ENCODE measurements at places on chromosomes 2 and 18.
A peak's percentile ranks its signal among the peaks of the same experiment; 100 is the strongest.

DNA sequence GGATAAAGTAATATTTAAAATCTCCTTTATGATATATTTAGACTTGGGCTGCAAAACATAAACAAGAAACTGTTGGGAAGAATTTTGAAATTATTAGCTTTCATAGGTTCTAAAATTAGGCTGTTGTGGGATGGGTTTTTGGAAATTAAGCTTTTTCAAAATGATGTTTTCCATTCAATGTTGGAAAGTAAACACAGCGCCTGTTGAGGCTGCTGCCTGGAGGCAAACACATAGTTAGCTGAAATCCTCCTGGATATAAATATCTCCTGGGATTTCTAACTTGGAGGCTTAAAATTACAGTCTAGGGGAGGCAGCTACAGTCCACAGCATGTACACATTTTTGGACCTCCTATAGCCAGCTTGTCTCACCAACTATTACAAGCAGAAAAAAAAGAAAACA lies 197.3 kb downstream of the DCC start:
- DNase-seq, result no peak

DNA sequence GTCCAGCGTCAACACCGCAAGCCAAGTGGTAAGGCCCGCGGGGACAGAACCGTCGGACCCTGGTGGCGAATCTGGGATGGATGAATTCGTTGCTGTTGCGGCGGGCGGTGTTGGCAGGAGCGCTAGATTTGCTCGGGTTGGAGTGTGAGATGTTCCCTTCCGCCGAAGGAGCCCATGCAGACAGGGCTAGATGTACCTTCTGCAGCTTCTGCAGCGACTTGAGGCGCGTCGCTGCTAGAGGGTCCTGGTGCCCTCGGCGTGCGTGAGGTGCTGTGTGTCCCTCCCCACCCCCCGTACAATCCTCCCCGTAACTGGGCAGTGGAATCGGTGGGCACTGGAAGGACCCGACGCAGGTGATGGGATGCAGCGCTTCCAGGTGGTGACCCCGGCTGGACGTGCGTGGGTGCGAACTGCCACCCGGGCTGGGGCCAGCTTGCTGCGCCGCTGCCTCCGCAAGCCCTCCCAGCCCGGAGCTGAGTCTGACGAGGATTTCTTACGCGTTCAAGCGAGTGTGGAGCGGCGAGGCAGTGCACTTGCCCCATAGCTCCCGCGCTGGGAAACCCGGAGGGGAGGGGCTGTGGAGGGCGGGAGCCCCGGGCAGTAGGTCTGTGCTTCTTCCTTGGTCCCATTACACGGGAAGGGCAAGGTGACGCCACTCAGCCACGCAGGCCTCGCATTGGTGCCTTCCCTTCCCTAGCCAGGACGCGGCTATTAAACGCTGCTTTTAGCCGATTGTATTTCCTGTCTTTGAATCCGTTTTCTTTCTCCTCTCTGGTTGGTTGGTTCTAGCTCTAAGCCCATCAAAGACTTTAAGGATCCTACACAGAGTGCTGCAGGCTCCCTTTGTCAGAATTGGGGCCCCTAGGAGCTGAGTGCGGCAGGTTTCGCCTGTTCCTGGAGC lies 34.2 kb downstream of the CHRNA1 start:
- no peak for DNase-seq

DNA sequence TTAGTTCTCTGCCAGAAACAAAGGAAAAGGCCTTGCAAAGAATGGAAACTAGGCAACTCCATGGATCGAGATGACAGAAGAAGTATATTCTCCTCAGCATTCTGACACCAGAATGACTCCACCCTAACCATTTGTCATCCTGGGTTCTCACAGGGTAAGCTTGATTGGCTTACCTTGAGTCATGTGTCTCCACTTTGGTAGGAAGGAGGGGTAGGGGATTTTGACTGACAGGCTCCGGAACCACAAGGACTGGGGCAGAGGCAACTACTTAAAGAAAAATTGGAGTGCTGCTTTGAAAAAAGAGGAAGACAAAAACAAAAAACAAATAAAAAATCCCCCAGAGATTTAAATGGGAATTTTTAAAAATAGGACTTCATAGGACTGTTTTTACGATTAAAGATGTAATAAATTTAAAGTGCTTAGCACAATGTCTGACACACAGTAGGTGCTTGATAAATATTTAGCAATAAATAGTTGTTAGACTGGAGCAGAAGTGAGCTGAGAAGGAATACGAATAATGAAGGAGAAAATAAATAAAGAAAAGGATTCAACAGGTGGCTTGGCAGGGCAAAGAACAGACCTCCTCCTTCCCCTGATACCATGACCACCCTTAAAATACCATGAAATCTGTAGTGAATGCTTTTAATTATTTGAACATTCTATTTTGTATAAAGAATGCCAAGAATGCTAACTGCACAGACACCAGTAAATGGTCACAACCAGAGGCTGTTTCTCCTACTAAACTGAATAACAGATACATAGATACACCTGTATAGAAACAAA lies 230.2 kb downstream of the CDCA7 start:
- no peak for DNase-seq

DNA sequence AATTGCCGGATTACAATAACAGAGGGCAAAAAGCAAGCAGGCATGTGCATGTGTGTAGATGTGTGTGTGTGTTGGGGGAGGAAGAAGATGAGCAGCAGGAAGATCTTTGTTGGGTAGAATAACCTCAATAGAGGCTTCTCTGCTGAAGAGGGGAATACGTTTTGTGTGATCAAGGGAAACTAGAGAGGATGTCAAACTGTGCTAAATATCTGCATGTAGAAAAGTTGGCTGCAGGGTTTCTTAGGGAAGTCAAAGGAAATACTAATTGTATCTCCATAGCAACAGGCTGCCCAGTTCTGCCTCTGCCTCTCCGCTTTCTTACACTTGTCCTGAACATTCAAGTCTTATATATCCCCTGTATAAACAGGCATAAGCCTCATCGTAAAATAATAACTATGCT lies 190.1 kb upstream of the RND3 start:
- DNase-seq, result no peak

DNA sequence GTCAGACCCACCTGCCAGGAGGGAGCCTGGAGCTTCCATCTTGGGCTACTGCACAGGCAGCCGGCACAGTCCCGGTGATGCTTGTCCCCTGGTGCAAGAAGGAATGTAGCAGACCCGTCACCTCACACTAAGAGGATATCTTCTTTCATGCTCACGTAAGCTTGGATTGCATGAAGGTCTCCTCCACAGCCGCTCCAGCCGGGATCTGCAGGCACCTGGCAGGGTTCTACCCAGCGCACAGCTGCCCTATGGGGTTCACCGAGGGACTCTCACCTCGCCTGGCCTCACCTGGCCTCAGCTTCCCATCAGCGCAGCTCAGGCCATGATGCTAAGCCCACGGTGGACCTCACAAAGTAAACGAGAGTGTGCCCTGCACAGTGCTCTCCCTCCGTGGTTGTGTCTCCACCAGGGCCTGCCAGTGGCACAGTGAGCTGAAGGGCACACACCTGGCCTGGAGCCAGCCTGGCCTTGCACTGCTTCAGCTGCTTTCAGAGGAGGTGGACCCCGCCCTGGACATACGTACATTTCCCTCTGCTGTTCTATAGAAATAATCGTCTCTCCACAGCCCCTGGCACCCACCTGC lies 239.1 kb downstream of the SEPTIN10 start:
- no peak for DNase-seq

GRCh38 chr2:191483117-191483516 lies 194.8 kb upstream of the NABP1 start:
- no peak for DNase-seq

DNA sequence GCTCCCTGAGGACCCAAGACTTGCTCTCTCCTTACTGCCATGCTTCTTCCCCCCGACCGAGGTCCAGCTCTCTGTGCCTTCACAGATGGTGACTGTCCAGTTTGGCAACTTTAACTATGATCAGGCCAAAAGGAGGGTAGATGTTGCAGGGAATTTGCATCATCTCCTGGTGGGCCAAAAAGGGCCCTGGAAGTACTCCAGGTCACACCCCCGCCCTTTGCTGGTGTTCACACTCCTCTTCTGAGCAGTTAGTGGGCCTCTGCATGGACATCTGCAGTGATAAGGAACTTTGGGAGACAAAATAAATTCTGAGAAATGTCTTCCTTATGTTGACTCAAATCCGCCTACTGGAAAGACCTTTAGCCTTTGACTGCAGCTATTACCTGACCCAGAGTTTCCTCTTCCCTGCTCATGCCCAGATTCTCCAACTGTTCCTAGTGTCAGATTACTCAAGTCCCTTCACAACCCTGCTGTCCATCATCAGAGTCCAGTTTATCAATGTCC lies 234.4 kb downstream of the LOXHD1 start:
- DNase-seq, result no peak

GRCh38 chr18:59266886-59267502 lies 6.3 kb downstream of the RAX start:
- DNase-seq, result no peak

GRCh38 chr2:102367331-102367971 lies 11.9 kb downstream of the IL18R1 start:
- DNase-seq, result no peak

DNA sequence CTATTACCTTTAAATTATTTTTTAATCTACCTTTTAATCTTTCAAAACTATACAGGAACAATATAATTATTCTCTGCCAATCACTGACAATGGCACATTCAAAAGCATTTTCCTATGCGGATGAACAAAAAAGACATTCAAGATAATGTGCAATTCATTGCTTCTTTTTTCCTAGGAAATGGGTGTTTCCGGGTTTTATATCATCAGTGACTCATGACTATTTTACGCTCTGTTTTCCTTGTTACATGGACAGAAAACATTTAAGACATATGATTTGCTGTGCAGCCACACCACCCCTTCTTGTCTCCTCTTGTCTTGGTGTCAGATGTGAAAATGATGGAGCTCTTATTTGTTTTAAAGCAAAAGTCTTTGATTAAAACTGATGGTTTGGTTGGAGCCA lies 184.7 kb upstream of the LINC00305 start:
- no peak for DNase-seq

DNA sequence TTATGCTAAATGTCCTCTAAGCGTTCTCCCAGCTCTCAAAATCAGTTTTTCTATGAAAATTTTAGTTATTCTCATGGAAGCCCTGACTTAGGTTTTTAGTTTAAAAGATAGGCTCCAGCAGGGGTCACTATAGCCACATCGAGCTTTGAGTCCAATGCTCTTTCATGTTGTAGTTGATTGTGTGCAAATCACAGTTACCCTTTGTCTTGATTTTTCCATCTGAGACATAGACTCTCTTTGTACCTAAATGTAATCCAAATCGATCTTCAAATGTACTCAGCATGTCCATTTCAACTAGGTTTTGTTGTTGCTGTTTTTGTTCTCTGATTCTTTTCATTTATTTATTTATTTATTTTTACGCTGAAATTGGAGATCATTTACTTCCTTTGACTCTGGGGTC lies 26.4 kb upstream of the MSTN start:
- DNase-seq, result peak; percentile 71

GRCh38 chr2:209525834-209526281 lies 102.0 kb downstream of the MAP2 start:
- peak; percentile 63 for DNase-seq

GRCh38 chr2:195531754-195532153 lies 125.3 kb upstream of the SLC39A10 start:
- no peak for DNase-seq

GRCh38 chr2:202848813-202849212 lies 22.8 kb downstream of the ICA1L start:
- DNase-seq, result no peak

GRCh38 chr2:238894226-238894949 lies 46.5 kb downstream of the TWIST2 start:
- DNase-seq, result no peak

- no peak for DNase-seq
Observed at GRCh38 chr2:181679544-181679979, 755 bp downstream of the NEUROD1 start.

GRCh38 chr2:141151611-141152286 lies 979.1 kb downstream of the LRP1B start:
- no peak for DNase-seq

GRCh38 chr2:42328148-42328833 lies 32.7 kb downstream of the COX7A2L start:
- peak; percentile 11 for DNase-seq

- DNase-seq, result no peak
Observed at GRCh38 chr2:23208339-23208738, 176.6 kb upstream of the KLHL29 start.

- no peak for DNase-seq
Observed at GRCh38 chr2:85840091-85840490, 48.7 kb downstream of the ST3GAL5 start.

DNA sequence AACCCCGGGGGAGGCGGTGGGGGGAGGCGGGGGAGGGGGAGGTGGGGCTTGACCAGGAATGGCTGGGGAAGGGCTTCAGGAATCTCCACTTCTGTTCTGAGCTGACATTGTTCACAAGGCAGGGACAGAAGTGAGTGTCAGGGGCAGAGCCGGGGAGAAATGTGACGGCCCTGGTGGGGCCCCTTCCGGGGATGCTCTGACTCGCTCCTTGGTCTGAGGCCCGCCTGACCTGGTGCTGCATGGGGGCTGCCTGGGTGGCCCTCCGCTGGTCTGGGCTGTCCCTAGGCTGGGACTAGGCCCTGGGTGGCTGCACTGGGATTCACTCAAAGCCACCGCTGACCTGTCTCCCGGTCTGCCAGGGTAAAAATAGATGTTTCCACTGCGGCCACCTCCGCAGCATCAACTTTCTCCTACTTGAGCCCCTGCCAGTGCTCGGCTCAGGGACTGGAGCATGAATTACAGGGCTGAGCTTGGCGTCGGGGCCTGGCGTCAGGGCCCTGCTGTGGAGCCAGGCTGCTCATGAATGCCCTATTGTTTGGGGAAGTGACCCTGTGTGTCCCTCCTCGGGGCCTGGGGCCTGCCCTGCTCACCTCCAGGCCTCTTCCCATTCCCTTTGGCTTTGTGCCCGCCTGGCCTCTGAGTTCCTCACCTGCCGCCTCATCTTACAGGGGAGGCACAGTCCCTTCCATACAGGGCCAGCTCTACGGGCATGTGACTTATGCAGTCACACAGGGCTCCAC lies 247.5 kb downstream of the DYSF start:
- no peak for DNase-seq

GRCh38 chr2:129849559-129850160 lies 129.8 kb upstream of the RAB6C start:
- DNase-seq, result peak; percentile 66

GRCh38 chr2:121104721-121105141 lies 180.3 kb downstream of the TFCP2L1 start:
- DNase-seq, result no peak

Data from RPMI8226 (cell line).